Activated T-helper 9 cell treated with anti-CD3 and anti-CD28 coated beads, Interleukin-2, amount 50 U/mL, for 16 hours (primary cell): ENCODE measurements at places on chromosomes 5 and 9.
A peak's percentile ranks its signal among the peaks of the same experiment; 100 is the strongest.

DNA sequence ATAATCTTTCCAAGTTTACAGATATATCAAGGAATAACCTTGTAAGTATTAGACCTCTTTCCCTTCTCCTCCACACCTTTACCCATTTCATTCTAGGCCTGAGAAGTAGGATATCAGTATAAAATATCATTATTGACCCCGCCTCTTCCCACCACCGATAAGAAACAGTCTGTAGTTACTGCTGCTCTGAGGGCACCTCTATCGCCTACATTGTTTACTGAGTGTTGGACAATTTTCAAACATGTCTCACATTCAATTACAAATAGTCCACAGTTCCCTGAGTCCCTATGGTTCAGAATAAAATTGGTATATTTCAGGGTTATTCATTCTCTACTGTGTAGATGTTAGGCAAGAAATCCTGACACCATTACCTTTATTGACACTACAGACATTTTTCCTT, 73.4 kb downstream of the TEK start:
- no peak for DNase-seq

- DNase-seq, result peak; percentile 5
These were observed 107.6 kb upstream of the SPRY4 start for GRCh38 chr5:142432369-142432863.

GRCh38 chr5:1176473-1177391, 24.7 kb upstream of the SLC6A19 start:
- no peak for DNase-seq

DNA sequence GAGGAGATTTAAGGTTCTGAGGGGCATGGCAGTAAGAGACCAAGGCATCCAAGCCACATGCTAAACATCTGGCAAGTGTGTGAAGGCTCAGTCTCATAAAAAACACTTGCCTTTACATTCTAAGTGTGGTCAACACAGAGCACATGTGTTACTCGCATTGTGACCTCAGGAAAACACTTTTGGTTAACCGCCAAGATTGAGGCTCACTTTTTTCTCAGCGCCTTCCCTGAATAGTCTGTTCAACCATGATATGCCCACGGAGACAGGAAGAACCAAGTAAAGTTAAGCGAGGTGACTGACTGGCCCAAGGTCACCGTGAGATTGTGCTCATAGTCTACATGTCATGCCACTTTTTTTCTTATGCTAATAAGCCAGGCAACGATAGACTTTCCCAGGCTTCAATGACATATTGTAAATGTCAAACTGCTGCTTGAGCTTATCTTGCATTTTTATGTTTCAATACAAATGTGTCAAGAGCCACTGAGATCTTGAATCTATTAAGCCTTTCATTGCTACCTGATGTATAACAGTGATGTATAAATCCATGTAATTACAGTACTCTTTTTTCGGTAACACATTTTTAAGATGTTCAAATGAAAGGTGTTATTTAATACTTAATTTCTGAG, 21.1 kb upstream of the IL9 start:
- no peak for DNase-seq

DNA sequence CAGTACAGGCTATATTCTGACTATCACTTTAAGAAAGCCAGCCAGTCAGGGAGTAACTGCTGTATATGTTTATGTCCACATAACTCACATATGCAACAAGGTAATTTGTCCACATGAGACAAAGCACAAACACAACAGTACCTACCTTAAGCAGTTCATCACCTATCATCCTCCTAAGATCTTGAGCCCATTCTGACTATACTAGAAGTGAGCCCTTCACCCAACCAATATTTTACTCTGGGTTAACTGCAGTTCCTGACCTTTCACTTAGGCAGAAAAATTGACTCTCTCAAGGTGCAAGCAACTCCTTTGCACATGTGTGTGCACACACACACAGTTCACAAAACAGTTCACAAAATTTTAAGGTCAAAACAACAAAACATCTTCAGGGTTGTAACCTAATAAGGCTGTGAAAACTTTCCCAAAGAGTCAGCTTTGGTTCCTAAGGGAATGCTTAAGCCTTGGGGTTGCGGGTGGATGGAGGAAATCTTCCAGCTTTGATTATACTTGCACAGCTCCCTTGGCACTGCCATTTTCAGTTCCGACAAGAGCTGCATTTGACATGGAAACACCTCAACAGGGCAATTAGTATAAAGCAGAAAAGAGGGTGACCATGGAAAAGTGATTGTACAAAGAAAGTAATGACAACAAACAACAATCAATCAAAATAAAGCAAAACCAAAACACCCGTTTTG, 215.3 kb downstream of the NFIB start:
- DNase-seq, result no peak

- no peak for DNase-seq
These were observed 61.3 kb upstream of the SPOCK1 start for GRCh38 chr5:137560420-137560819.

GRCh38 chr9:5799314-5799713, 33.6 kb downstream of the ERMP1 start:
- DNase-seq, result no peak

- DNase-seq, result peak; percentile 37
These were observed 7.6 kb downstream of the ARPC5L start for GRCh38 chr9:124869466-124869985.

GRCh38 chr5:54412913-54413312, 42.6 kb upstream of the HSPB3 start:
- no peak for DNase-seq

- no peak for DNase-seq
These were observed 6.5 kb downstream of the ORM2 start for GRCh38 chr9:114336157-114336556.

DNA sequence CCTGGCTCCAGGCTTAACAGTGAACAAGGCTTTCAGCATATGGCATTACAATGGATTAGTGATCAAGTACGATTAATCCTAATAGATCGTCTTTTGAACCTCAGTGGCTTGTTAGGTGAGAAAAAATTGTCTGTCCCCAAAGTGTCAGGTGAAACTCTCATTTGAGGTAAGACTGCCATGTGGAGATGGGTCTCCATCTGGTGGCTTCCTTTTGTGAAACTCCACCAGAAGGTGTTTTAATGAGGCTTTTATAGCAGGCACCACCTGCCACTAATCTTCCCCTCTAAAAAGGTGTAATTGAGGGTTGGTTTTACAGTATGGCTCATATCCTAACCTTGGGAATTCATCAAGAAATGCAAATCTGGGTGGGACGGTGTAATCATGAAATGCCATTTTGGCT, 471.1 kb upstream of the MPDZ start:
- no peak for DNase-seq

DNA sequence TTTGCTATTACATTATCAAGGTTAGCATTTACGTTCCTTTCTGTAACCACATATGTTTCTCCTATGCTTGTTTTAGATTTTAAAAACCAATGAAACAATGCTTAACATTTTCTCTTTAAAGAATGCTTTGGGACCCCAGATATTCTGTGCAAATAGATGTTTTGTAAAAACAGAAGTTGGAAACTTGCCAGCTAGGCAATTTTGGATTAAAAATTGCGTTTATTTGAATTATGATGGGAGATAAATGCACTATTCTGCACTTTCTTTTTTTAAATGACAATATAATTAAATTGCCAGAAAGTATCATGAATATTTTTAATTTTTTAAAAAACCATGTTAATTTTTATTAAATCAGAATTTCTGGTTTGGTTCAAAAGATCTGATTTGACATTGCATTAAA, 81.6 kb downstream of the MACIR start:
- DNase-seq, result no peak

GRCh38 chr9:1429297-1429696, 379.1 kb downstream of the DMRT2 start:
- DNase-seq, result no peak

GRCh38 chr5:102755686-102756371, 724 bp downstream of the PAM start:
- DNase-seq, result peak; percentile 66

DNA sequence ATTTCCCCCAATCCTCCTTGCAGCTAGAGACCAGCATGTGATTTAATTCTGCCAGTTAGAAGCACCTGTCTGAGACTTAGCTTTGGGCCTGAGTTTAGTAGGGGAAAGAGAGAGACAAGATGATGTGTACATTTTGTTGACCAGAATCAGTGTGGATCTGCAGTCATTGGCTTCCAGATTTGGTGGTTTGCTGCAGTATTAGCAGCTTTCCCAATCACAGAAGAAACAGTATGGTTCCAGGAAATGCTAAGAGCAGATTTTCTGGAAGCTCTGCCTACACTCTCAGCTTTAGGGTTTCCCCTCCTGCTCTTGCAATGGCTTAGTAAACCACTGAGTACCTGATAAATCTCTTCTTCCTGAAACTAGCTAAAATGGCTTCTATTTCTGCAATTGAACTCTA, 48.8 kb upstream of the FREM1 start:
- DNase-seq, result no peak

GRCh38 chr9:112858625-112859147, 32.0 kb downstream of the SLC46A2 start:
- no peak for DNase-seq

DNA sequence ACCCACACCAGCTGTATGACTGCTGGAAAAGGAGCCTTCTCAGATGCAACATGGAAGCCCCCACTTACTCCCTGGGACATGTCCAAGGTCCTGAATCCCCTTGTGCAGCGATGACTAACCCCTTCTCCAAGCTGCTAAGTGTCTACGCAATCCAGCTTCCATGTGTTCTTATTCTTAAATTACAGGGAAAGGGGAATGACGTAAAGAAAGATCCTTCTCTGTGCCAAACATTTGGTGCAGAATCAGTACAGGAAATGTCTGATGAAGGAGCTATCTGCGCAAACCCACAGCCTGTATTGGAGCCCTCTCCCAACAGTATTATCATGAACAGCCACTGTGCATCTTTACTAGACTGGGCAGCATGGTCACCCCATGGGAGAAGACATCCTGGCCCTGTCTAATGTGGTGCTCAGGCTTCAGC, 183.2 kb downstream of the FRMD3 start:
- DNase-seq, result no peak

DNA sequence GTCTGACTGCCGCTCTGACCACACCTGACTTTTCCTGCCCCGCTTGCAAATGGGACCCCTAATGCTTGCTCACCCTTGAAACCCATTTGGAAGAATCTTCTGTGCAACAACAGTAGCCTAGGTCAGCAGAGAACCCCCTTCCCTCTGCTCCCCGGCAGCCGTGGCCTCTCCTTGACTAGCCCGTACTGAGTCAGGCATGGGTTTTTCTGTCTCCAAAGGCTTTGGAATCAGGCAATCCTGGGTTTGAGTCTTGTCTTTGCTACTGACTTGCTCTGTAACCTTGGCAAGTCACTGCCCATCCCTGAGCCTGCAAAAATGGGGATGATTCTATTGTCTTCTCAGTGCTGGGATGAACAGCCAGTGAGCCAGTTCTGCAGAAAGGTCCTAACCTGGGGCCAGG, 135.4 kb downstream of the RGS3 start:
- no peak for DNase-seq

DNA sequence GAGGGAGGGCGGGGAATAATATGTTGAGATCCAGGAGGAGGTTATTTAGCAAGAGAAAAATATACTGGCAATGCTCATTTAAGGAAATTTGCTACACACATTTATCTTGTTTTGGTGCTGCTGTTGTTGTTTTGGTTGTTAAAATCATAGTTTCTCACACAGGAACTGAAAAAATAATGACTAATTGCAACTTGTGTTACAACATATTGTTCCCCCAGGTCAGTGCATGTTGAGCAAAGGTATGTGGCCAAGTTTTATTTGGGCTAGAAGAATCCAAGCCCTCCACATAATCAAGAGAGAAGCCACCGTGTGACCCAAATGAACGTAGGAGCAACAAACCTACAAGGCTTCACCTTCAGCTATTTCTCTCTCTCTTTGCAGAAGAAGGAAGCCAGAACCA, 220.3 kb upstream of the DAPK1 start:
- no peak for DNase-seq

DNA sequence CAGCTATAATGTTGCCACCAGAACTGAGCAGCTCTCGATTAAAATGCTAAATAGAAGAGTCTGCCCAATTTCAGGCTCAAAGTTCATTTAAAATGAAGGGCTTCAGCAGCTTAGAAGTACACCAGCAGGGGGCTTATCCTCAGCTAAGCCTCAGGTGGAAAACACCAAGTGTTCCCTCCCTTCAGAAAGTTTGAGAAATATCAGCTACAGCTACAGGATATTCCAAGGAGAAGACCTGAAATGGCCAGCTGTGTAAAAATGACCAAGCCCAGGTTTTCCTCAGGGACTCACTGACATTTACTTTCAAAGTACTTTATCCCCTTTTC, 395.4 kb downstream of the DTWD2 start:
- no peak for DNase-seq

GRCh38 chr9:78121488-78121887, 89.9 kb upstream of the GNAQ start:
- DNase-seq, result peak; percentile 35

DNA sequence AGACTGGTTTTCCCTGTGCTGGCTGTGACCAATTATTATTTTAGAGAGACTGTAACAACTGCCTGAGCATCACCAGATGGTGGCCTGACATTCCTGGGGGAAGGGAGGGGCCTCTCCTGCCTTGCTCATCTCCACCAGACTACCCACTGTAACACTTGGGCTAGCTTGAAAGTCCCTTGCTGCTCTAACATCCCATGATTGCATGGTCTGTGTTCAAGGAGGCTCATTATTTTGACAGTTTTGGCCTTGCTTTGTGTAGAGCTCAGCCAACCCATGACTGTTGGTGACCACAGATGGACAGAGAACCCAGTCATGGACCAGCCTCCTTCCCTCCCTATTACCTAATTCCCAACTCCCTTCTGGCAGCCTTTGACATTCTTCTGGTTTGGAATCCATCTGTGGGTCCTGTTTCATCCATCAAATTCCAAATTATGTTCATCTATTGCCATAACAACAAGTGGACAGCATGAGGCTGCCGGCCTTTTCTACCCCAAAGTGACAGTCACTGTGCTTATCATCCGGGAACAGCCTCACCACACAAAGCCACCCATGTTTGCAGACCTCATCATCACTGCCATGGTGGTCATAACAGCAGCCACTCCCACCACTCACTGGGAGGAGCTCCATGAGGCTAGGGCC, 49.0 kb upstream of the ICE1 start:
- DNase-seq, result no peak

GRCh38 chr5:53643445-53643844, 83.0 kb downstream of the NDUFS4 start:
- no peak for DNase-seq

DNA sequence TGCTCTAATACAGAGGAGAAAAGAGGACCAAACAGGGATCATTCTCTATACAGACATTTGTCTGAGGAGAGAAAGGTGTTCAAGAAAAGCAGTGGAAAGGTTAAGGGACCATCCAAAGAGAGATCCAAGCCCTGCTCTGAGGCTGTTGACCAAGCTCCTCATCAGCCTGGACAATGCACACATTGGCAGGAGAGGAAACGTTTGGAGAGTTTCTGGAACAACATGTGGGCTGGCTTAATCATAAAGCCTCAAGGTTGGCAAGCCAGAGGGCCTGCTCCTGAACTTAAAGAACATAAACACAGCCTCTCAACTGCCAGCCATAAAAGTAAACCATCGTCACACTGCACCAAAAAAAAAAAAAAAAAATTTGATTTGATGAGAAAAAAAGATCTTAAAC, 184.4 kb upstream of the SLC12A2 start:
- no peak for DNase-seq

DNA sequence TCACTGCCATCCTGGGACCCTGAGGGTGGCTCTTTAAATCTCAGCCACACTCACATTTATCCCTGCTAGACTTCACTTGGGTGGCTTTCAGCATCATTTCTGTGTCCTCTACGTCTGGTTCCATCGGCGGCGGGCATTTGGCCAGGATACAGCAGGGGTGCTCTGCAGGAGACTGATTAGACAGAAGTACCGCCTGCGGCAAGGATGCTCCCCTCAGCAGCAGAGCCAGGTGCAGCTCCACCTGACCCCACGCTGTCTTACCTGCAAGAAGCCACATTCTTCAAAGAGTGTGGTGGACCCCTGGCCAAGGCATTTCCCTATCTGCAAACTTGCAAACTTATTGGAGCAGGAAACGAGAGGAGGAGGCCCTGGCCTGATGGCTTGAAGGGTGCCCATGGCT, 309.8 kb upstream of the IRX4 start:
- no peak for DNase-seq
